GM12878 (cell line): ENCODE measurements at places on chromosomes 7 and 10. TPM values are rescaled to one million over a fixed set of nuclear protein-coding genes. Genes with fewer than 3 reads are reported as not detected.

DNA sequence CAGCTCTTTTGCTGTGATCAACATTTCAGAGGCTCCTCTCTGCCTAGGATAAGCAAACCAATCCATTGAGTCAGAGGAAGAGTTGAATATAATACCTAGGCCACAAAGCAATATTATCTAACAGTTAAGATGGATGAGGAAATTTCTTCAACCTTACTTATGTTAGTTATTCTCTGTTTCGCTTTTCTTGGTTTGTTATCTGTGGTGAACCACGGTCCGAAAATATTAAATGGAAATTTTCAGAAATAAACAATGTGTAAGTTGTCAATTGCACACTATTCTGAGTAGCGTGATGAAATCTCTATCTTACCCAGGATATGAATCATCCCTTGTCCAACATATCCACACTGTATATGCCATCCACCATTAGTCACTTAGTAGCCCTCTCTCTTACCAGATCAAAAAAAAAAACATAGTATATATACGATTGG is 1.5 kb upstream of the HTR7 start:
- no peak for DNase-seq

DNA sequence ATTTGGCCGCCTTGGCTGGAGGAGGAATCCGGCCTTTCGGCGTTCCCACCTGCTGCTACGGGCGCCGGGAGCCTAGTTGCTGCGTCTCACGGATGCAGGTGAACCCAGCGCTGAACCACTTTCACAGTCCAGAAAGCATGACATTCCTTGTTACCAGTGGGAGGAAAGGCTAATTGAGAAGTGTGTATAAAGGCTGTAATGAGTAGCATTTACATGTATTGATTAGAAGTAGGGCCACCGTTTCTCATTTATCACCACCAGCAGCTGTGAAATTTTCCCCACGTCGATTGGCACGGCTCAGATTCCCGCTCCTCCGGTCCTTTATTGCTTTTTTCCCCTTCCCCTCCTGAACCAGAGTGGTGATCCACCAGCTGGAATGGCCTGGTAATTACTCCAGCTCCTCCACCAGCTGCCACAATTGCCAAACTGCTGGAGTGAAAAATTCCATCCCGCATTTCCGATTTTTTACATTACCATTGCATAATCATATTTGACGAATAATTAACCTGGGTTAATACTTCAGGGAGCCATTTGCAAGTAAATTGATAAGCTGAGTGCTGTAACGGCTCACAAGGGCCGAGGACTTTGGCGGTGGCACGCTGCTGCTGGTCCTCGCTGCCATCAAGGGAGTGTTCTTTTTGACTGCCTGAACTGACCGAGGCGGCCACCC is 153.3 kb downstream of the POU6F2 start:
- no peak for DNase-seq

- no peak for DNase-seq
Observed at GRCh38 chr7:93150200-93150835, 2.1 kb upstream of the SAMD9L start.

DNA sequence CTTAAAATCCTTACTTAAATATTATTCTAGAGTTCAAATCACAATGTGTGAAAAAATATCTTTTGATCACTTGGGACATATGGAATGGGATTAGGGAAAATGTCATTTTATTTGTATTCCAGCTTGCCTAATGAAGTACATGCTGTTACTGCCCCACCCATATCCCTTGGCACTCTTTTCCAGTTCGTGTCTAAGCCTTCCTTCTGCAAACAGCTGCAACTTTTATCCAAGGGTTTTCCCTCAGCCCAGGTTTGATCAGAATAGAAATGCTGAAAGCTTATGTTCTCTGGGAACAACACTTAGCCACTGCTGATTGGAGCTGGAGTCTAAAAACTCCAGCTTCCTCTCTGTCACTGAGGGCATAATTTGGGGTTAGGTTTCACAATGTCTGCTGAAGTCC is 214.1 kb upstream of the FAM3C start:
- no peak for DNase-seq

Gene GATA3
- polyA plus RNA-seq: 0.25 and 0.63 TPM in 2 replicates

Gene FAM237B
- not detected in 2 replicates for polyA plus RNA-seq

Gene INSIG1
- polyA plus RNA-seq: 65.6 and 67.7 TPM in 2 replicates

Gene TMEM178B
- polyA plus RNA-seq: 0.13 TPM in 1 of 2 replicates, not detected in the other

Gene ADRA2A
- not detected in 2 replicates for polyA plus RNA-seq
